T-cell (primary cell): ENCODE measurements at places on chromosomes 5 and 9.

GRCh38 chr5:146995878-146996277 is 117.3 kb upstream of the PPP2R2B start:
- H3K4me1 ChIP-seq, result no peaks in the 10 kb centered on the region
- no peak overlapping the region for H3K4me3 ChIP-seq
- H3K27ac ChIP-seq, result no peak overlapping the region
- H3K27me3 ChIP-seq, result peaks cover 4% of the 10 kb centered on the region

DNA sequence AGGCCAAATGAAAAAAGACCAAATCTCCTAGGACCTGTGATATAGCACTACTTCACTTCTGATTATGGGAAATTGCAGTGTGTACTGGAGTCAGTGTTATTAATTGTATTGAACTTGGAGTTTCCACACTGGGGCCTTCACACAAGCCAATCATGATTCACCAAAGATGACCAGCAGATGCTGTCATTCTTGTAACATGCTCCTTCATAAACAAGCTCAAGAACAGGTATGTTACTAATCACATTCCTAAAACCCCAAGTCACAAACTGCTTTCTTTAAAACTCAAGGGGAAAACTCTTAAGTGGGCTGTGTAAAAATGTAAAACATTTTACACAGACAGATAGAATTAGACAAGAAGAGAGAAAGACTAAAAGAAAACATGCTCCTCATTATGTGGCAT is 5.6 kb downstream of the KLHL3 start:
- no peak for DNase-seq
- no peak overlapping the region for H3K27ac ChIP-seq
- H3K4me3 ChIP-seq, result no peak overlapping the region

GRCh38 chr9:125519734-125520133 is 187.3 kb downstream of the MAPKAP1 start:
- H3K27ac ChIP-seq, result no peak overlapping the region
- H3K27me3 ChIP-seq, result no peaks in the 10 kb centered on the region
- no peak for DNase-seq
- no peaks in the 10 kb centered on the region for H3K36me3 ChIP-seq
- peaks cover 12% of the 10 kb centered on the region for H3K4me1 ChIP-seq

- no peak overlapping the region for H3K27ac ChIP-seq
- H3K27me3 ChIP-seq, result no peaks in the 10 kb centered on the region
- H3K4me3 ChIP-seq, result no peak overlapping the region
- no peaks in the 10 kb centered on the region for H3K36me3 ChIP-seq
- no peaks in the 10 kb centered on the region for H3K4me1 ChIP-seq
Observed at GRCh38 chr5:167460449-167461020, 830.9 kb upstream of the WWC1 start.

GRCh38 chr5:74243634-74244033 is 396.9 kb downstream of the ENC1 start:
- no peaks in the 10 kb centered on the region for H3K4me1 ChIP-seq
- peaks cover 7% of the 10 kb centered on the region for H3K27me3 ChIP-seq
- DNase-seq, result no peak
- H3K36me3 ChIP-seq, result no peaks in the 10 kb centered on the region
- H3K4me3 ChIP-seq, result no peak overlapping the region

- no peak for DNase-seq
- H3K27ac ChIP-seq, result no peak overlapping the region
- H3K4me3 ChIP-seq, result no peak overlapping the region
- no peaks in the 10 kb centered on the region for H3K4me1 ChIP-seq
- no peaks in the 10 kb centered on the region for H3K36me3 ChIP-seq
- H3K27me3 ChIP-seq, result no peaks in the 10 kb centered on the region
Observed at GRCh38 chr9:4866239-4866969, 73.7 kb downstream of the RCL1 start.

DNA sequence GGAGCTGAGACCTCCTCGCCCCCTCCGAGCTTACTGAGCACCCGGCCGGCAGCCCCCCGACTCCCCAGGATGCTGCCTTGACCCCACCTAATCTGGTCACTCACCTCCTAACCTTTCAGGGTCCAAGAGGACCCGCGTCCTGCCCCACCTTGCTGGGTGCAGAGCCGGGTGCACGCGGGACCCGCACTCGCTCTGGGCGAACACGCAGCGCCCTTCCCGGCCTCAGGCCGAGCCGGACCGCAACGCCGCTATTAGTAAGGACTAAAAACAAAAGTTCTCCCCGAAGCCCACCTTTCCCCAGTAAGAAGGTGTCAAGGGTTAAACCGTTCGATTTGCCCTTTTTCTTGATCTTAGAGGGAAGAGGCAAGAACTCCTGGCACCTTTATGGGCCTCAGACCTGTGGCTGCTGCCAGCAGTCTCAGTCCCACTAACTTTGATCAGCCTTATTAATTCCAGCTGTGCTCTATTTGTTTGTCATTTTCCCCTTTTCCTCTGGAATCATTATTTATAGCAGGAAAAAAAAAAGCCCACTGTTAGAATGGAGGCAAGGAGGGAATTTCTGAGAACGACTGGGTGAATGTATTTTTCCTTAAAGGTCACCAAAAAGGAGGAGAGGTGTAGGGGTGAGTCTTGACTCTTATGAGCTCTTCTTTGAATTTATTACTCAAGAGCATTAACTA is 10.5 kb downstream of the IRX2 start:
- H3K36me3 ChIP-seq, result no peaks in the 10 kb centered on the region
- H3K4me1 ChIP-seq, result no peaks in the 10 kb centered on the region
- no peak for DNase-seq
- H3K27ac ChIP-seq, result no peak overlapping the region

GRCh38 chr5:55868846-55869245 is 17.7 kb downstream of the IL31RA start:
- H3K27me3 ChIP-seq, result no peaks in the 10 kb centered on the region
- H3K36me3 ChIP-seq, result no peaks in the 10 kb centered on the region
- DNase-seq, result no peak
- H3K4me3 ChIP-seq, result no peak overlapping the region

- H3K4me3 ChIP-seq, result no peak overlapping the region
- H3K27me3 ChIP-seq, result peaks cover 3% of the 10 kb centered on the region
- no peaks in the 10 kb centered on the region for H3K36me3 ChIP-seq
- DNase-seq, result no peak
- no peaks in the 10 kb centered on the region for H3K4me1 ChIP-seq
Observed at GRCh38 chr9:96599298-96599697, 20.3 kb downstream of the CDC14B start.

GRCh38 chr5:132265336-132266030 is 8.0 kb downstream of the PDLIM4 start:
- peaks cover 7% of the 10 kb centered on the region for H3K27me3 ChIP-seq
- H3K4me3 ChIP-seq, result no peak overlapping the region
- H3K36me3 ChIP-seq, result no peaks in the 10 kb centered on the region
- H3K4me1 ChIP-seq, result no peaks in the 10 kb centered on the region
- no peak for DNase-seq

DNA sequence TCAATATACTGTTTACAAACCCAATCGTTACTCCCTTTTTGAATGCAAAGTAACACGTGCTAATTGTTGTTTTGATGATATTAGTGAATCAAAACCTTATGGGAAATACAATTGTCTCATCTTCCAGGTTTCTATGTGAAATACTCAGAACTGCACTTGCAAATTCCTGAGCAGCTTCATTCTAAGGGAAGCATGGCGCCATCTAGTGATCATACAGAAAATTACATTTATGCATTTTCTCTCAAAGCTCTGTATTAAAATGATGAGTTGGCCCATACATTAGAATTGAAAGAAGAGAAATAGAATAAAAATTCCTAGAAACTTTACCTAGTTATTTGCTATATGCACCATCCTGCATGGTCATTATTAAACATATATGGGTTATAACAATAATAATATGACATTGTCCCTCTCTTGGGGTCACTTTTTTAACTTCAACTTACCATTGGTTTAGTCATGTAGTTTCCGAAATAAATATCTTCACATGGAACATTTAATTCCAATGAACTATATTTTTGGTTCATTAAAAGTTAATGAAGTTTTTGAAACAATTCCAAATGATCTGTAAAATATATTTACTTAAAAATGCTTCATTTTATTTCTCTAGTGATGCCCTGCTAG is 220.0 kb downstream of the PDE4D start:
- DNase-seq, result no peak
- H3K4me3 ChIP-seq, result no peak overlapping the region

DNA sequence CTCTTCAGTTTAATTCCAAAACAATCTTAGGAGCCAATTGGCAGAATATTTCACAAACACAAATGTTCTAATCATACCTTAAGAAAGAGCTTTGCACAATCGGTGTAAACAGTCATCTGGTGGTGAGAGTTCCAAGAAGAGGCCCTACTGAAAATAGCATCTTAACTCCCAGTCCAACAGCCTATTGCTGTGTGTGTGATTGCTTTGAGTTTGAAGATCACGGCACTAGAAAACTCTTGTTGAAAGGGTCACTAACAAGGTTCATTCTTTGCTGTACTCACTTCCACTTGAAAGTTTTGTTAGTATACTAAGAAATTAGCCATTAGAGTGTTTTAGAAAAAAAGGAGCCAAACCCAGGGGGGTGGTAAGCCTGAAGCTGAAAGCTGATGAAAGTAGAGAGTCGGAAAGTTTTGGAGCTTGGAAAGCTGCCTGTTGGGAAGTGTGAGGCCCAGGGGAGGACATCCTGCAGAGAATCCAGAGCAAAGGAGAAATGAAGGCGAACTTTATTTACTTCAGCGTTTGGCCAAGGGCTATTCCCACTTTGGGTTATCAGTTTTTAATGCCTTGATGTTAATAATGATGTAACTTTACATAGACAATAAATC is 180.3 kb upstream of the GHR start:
- H3K27ac ChIP-seq, result no peak overlapping the region
- H3K36me3 ChIP-seq, result no peaks in the 10 kb centered on the region
- no peak overlapping the region for H3K4me3 ChIP-seq
- no peaks in the 10 kb centered on the region for H3K27me3 ChIP-seq

DNA sequence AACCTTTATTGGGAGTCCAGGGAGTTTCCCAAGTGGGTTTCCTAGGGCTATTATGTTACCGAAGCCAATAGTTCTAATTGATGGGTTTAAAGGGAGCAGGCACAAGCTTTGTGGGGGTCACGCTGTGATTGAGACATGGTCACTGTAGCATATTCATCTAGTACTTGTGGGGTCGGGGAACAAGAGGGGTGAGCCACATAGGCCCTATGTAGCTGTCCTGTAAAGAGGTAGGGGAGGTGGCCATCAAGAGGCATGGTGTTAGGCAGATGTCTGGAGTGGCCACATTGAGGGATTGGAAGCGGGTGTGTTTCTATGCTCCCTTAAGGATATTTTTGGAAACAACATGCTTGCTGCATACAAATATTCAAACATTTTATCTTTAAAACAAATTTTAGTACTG is 50.1 kb downstream of the EXOSC2 start:
- H3K4me3 ChIP-seq, result no peak overlapping the region
- H3K36me3 ChIP-seq, result no peaks in the 10 kb centered on the region
- DNase-seq, result no peak
- no peak overlapping the region for H3K27ac ChIP-seq
